Stimulated activated CD4-positive, alpha-beta T cell treated with anti-CD3 and anti-CD28 coated beads, Interleukin-4, amount 100 ng/mL, for 1 hour (primary cell): ENCODE measurements at places on chromosomes 7 and 10.

DNA sequence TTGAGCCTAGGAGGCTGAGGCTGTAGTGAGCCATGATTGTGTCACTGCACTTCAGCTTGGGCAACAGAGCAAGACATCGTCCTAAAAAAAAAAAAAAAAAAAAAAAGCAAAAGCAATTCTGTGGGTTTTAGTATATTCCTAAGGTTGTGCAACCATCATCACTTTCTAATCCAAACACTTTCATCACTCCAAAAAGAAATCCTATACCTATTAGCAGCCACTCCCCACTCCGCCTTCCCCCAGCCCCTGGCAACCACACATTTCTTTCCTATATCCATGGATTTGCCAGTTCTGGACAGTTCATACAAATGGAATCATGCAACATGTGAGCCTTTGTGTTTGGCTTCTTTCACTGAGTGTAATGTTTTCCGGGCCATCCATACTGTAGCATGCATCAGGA, 20.4 kb downstream of the ZAN start:
- no peak for DNase-seq

DNA sequence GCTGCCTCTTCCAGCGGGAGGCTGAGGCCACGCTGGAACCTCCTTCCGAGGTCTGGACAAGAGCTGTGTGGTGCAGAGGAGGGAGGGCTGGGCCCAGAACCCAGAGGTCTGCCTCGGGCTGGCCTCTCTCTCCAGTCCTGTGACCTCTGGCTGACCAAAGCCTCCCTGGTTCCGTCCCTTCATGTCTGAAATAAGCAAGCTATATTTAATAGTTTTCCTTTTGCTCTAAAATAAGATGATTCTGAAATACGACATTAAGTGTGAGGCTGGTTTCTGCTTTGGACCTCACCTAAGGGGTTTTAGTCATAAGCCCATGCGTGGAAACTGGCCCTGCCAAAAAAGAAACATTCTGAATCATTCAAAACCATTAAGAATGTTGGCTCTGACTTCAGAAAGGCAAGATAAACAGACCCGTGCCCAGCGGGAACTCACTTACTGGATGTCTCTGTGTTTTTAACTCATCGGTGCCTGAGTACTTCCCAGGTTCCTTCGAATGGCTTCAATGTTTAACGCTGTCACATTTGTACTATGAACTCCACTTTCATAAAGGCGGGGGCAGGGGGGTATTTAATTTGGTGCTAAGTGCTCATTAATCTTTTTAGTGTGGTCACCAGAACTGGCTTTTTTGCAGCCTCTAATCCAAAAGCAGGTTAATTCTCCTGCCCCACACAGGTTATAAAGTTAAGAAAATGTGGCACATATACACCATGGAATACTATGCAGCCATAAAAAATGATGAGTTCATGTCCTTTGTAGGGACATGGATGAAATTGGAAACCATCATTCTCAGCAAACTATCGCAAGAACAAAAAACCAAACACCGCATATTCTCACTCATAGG, 157.5 kb upstream of the KLF14 start:
- DNase-seq, result no peak

DNA sequence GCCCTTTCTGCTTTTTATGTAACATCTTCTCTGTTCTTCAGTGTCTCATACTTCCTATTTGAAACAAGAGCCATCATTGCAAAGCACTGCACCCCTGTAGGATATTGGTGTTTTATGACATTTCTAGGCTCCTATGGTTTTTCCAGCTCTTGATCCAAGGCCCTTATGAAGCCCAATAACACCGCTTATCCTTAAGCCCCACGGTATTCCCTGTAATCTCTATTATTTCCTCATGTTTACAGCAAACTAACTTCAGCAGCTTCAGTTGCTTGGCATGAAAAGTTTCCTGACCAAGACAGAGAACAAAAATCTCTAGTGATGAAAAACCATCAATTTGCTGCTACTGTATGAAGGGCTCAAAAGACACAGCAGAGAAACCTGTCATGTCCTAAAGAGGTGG, 34.1 kb upstream of the TES start:
- DNase-seq, result no peak

GRCh38 chr7:81195033-81195432, 276.2 kb upstream of the SEMA3C start:
- no peak for DNase-seq

- DNase-seq, result no peak
These were observed 16.2 kb downstream of the ZNF316 start for GRCh38 chr7:6653071-6654003.

DNA sequence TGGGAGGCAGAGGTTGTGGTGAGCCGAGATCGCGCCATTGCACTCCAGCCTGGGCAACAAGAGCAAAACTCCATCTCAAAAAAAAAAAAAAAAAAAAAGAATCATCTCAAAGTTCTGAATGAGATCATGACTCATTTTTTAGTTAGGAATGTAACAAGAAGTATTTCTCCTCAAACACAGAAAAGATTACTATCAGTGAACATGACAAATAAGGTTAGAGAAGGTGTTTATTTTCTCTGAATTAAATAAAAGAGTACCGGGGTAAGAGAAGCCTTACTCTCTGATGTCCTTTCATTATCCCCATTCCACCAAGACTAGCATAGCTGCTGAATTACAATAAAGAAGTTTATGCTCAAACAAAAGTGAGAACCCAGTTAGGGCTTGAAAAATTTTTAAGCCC, 50.1 kb downstream of the IPMK start:
- DNase-seq, result no peak

GRCh38 chr7:77765906-77766800, 32.1 kb downstream of the TMEM60 start:
- DNase-seq, result no peak

DNA sequence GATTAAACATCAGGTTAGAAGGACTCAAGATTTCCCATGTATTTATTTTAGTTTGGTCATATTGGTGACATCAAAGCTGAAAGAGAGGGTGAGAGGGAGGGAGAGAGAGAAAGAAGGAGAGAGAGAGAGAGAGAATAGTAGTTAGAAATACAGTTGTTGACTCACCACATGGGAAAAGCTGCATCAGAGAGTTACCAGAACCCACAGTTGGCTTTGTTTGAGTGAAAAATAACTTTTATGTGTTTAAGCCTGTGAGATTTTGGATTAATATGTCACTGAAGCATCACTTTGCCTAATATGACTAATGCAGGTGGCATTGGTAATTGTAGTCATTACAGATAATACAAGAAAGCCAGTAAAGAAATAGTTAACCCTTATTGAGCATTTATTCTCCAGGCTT, 303.9 kb downstream of the REEP3 start:
- no peak for DNase-seq

- no peak for DNase-seq
These were observed 13.2 kb downstream of the MRPS33 start for GRCh38 chr7:141001546-141001945.

- no peak for DNase-seq
These were observed 52.3 kb upstream of the KDM7A start for GRCh38 chr7:140229101-140229525.

DNA sequence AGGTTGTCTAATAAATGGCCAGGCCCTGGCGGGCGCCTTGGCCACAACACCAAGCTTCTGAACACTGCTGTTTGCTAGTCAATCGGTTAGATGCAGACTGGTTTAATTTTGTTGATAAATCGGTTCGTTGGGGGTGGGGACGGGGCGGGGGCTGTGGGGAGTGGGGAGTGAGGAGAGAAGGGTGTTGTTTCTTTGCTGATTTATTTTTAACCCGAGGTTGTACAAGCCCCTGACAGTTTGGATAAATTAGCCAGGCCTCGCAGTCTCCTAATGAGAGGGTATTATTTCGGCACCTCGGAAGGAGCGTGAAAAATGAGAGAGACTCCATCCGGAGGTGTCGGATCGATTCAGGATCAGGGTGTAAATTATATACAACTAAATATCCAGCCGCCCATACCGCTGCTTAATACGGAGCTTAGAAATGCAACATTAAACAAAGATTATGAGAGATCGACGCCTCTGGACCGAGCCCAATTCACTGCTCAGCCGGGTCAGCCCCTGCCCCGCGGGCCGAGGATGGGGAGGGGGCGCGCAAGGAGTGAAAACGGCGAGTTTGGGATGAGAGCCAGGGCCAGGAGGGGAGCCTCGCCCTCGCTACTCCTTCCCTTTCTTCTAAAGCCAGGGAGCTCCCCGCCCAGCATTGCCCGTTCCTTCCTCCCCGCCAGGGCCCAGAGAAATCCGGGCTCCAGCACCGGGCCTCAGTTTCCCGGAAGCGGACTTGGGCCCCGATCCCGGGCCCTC, 8.0 kb downstream of the UNCX start:
- DNase-seq, result no peak

DNA sequence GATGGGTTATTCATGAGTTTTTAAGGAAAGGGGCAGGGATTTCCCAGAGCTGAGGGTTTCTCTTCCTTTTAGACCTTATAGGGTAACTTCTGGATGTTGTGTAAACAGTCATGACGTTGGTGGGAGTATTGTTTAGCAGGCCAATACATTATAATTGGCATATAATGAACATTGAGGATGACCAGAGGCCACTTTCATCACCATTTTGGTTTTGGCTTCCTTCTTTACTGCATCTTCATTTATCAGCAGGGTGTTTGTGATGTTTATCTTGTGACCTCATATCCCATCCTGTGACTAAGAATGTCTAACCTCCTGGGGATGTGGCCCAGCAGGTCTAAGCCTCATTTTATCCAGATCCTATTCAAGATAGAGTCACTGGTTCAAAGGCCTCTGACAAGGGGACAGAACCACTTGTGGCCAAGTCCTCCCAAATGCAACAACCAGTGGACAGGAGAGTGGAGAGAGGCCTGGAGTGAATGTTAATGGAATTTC, 77.3 kb upstream of the RPA3 start:
- DNase-seq, result no peak

DNA sequence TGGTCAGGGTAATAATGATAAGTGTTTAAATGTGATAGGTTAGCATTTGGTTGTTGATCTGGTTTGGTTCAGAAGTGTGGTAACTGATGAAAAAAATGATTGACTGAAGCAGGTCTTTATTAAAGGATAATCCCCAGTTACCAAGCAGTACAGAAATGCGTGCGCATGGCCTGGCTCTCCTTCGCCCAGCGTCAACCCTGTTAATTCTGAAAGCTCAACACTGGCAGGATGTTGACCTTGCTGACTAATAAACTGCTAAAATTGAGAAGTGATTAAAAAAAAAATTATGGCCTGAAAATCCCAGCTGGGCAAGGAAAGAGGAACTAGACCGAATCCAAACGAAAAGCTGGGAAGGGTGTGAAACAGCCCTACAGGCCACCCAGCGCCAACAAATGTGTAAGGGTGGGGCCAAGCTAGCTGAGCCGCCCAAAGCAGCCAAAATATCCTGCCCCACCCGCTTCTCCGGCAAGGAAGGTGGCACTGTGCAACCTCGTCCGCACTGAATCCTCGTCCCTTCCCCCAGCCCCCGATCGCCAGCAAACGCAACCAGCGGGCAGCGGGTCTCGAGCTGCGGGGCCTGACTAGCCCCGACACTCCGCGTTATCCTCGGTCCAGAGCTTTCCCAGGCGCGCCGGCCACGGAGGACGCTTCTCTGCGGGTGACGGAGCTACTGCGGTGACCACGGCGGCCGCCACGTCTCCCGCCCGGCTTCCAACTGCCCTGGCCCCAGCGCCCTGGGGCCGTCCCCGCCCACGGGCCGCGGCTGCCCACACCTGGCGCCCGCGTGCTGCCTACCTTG, 561 bp downstream of the SHTN1 start:
- DNase-seq, result no peak

DNA sequence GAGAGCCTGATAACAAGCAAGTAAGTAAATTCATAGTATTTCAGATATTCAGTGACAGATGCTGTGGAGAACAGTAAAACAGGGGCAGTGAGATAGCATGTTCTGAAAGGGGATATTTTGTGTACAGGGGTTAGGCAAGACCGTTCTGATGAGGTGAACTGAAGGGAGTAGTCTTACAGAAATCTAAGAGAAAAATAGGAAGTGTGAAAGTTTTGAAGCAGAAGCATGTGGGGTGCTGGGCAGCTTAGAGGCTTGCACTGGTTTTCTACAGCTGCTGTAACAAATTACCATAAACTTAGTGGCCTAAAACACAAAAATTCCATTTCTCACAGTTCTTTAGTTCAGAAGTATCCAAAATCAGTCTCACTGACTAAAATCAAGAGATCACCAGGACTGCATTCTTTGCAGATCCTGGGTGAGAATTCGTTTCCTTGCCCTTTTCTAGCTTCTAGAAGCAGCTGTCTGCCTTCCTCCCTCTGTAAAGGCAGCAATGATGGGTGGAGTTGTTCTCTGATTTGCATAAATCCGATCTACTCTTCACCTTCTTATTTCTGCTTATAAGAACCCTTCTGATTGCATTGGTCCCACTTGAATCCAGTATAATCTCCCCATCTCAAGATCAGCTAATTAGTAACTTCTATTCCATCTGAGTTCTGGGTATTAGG, 7.5 kb upstream of the KLF14 start:
- DNase-seq, result no peak

GRCh38 chr7:105655500-105656380, 74.4 kb upstream of the EFCAB10 start:
- DNase-seq, result no peak

- DNase-seq, result no peak
These were observed 57.1 kb downstream of the CYCS start for GRCh38 chr7:25067726-25068501.

DNA sequence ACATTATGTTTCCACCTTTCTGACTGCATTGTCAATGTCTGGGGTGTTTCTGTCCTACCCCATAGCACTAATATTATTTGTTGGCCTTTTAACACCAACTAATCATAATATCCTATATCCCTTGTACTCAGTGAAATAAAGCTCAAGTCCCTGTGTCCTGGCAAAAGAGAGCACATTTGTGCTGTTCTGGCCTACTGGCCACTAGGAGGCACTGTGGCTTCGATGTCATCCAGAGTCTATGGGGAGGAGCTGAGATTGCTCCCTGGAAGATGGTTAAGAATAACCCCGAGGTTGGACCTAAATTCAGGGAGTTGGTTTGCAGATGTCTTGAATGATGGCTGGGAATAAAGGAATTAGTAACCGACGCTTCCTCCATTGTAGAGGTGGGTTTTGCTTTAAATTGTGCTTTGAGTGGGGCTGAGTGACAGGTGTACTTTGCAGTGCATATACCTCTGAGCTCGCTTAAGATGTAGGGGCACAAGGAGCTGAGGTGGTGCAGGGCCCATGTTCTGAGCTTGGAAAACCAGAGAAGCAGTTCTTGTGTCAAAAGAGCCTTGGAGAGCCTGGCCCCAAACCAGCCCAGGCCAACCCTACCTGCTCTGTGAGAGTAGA, 191.2 kb upstream of the PRSS1 start:
- DNase-seq, result peak; percentile 51

GRCh38 chr10:58414270-58415041, 29.2 kb downstream of the TFAM start:
- no peak for DNase-seq

- DNase-seq, result no peak
These were observed 141.3 kb downstream of the CFTR start for GRCh38 chr7:117621075-117621618.
